HFFc6 (cell line): ENCODE measurements at places on chromosomes 11 and 22. TPM values are rescaled to one million over a fixed set of nuclear protein-coding genes. Genes with fewer than 3 reads are reported as not detected.

DNA sequence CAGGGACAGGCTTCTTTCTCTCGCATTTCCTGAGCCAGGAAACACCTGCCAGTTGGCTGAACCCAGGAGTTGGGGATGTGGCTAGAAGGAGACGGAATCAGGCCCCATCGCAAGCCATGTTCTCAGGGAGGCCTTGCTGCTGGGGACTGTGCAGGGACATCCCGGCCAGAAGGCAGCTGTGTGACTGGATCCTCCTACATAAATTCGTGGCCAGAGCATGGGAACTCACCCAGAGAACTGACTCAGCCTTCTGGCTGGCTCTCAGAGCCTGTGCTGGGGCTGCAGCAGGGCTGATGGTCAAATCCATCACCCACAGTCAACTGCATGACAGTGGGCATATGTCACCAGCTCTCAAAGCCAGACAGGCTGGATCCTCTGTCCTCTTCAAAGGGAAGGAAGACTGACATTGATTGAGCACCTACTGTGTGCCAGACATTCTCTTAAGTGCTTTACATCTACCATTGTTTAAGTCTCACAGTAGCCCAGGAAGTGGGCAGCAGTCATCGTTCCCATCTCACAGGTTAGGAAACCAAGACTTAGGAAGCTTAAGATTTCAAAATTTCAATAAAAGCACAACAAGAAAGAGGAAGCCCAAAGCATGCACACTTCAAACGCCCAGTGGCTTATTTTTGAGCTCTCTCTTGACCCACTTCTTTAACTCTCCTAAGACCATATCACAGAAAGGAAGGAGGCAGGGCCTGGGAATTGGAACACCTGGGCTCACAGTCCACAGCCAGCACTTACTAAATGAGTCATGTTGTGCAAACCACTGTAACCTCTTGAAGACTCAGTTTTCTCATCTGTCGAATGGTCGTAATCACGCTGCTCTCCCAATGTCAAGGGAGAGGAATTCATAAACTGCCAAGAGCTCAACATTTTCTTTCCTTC, 30.9 kb upstream of the CACNG2 start:
- 0 out of 2 replicates have a peak, but pooled peaks cover 5% of the 10 kb centered on the region for H3K4me1 ChIP-seq
- DNase-seq: peak; percentile 48
- peaks cover 37% of the 10 kb centered on the region for H3K27me3 ChIP-seq
- no peak overlapping the region for H3K4me3 ChIP-seq
- no peaks in the 10 kb centered on the region for H3K36me3 ChIP-seq
- H3K27ac ChIP-seq: no peak overlapping the region; the same call in 1 of the 2 replicates

DNA sequence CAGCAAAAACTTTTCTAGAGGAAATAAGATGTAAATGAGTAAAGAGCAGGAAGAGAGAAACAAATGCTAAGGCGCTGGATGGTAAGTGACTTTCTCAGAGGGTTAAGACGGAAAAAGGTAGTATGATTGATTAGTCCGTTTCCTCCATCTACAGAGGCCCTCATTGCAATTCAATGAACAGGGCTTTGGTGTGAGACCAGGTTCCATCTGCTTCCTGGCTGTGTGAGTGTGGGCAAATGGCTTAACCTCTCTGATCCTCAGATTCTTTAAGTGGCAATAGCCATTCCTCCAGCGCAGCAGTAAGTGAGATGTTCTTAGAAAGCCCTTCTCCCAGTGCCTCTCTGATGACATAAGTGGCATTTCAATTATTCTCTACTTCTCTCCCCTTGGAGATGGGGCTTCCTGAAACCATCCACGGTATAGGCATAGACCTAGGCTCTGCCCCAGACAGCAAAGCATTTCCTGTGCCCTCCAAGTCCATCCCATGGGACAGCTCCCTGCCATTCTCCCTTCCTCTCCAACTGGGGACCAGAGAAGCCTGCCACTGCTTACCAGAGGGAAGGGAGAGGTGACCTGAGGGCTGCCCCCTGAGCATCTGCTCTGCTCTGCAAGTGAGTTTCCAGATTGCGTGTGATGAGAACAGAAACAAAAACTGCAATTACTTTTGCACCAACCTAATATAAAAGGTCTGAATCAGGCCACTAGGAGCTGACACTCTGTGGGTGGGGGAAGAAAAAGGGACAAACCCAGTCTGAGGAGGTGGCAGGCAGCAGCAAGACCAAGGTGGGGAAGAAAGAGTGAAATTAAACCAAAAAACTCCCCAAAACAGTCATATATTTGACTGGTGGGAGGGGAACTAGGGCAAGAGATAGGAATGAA, 12.7 kb upstream of the CD44 start:
- no peaks in the 10 kb centered on the region for H3K4me1 ChIP-seq
- H3K4me3 ChIP-seq: no peak overlapping the region
- no peak for DNase-seq
- no peaks in the 10 kb centered on the region for H3K36me3 ChIP-seq
- no peaks in the 10 kb centered on the region for H3K27me3 ChIP-seq

GRCh38 chr22:43255299-43255698, 68.4 kb upstream of the TTLL12 start:
- no peak overlapping the region for H3K27ac ChIP-seq
- H3K36me3 ChIP-seq: no peaks in the 10 kb centered on the region
- H3K4me3 ChIP-seq: no peak overlapping the region
- H3K27me3 ChIP-seq: peaks cover 74% of the 10 kb centered on the region

RIC3 gene
- total RNA-seq: not detected in 3 replicates

APOBEC3C gene
- 43.9 to 91.3 TPM (median 50.1 TPM) in 3 replicates for total RNA-seq

DNA sequence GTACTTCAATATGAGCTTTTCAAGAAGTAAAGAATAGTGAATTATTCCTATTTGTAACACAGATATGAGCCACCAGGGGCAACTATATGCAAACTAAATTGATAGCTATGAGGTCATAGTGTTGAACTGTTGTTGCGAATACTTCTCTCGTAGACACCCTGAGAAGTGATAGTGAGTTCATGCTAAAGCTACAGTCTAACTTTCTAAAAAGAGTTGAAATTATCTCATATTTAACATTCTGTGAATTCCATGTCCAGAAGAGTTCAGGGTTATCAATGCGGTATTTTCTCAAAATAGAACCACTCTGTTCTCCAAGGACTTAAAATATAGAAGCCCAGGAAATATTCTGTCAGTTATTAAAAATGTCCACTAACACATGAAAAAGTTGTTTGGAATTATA, 185.4 kb downstream of the AASDHPPT start:
- H3K36me3 ChIP-seq: no peaks in the 10 kb centered on the region
- H3K27ac ChIP-seq: no peak overlapping the region
- no peaks in the 10 kb centered on the region for H3K4me1 ChIP-seq
- no peak for DNase-seq
- peaks cover 3% of the 10 kb centered on the region for H3K27me3 ChIP-seq

LRP4 gene
- total RNA-seq: 1.4 to 1.9 TPM (median 1.4 TPM) in 3 replicates

DNA sequence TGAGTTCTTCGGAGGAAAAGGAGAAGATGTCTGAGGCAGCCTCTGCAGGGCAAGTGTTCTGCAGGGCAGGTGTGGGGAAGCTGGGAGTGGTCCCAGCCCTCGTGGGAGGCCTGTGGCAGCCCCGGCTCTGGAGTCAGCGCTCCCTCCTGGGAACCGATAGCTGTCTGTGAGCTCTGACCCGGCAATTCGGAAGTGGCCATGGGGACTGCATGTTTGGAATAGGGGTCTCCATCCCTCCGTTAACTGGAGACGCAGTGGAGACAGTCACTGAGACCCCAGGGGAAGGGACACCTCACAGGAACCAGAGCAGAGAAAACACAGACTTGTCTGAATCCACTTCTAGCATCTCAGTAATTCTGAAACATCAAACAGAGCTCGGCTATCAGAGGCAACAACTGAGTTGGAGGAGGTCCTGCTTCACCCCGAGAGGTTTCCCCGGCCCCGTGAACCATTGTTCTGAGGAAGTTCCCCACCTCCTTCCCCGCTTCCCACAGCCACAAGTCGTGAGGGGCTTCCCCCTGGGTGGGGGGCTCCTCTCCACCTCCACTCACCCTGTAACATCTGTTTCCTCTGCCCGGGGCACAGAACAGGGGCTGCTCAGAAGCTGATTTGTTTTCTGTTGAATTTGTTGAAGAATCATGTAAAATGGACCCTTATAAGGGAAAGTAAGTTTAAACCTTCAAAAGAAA, 99.6 kb downstream of the BRD1 start:
- H3K27ac ChIP-seq: no peak overlapping the region
- H3K4me1 ChIP-seq: no peaks in the 10 kb centered on the region
- peaks cover 23% of the 10 kb centered on the region for H3K27me3 ChIP-seq
- no peak overlapping the region for H3K4me3 ChIP-seq
- no peaks in the 10 kb centered on the region for H3K36me3 ChIP-seq

DNA sequence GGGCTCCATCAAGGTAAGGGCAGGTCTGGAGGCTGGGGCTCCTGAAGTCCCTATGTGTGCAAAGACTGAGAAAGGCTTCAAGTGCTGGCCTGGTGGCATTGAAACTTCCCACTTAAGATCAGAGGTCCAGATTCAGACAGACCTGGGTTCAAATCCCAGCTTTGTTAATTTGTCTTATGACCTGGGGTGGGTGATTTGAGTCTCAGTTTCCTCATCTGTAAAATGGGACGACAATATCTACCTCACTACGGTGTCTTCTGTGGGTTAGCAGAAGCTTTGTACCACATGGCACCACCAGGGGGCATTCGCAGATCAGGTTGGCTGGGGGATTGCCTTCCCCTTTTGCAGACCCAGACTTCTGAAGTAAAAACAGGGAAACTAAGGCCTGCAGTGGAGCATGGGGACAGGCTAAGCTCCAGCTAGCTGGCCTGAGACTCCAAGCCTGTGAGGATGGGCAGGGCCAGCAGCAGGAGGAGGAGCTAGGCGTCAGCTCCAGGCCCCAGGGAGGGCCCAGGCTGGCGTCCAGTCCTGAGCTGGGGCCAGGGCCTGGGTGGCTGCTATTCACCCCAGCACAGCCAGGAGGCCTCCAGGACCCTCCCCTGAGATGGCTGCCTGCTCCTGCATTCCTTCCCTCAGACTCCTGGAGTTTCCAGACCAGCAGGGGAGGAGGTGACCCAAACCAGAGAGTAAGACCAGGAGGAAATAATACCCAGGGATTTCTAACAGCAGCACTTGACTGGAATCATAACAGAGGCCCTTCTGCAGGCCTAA, 1.5 kb downstream of the CASTOR1 start:
- peak; percentile 80 for DNase-seq
- peaks cover 3% of the 10 kb centered on the region for H3K27me3 ChIP-seq
- H3K27ac ChIP-seq: peak overlapping the region; percentile 62
- no peaks in the 10 kb centered on the region for H3K36me3 ChIP-seq
- peaks cover 27% of the 10 kb centered on the region for H3K4me1 ChIP-seq
- H3K4me3 ChIP-seq: peak overlapping the region; percentile 82

DNA sequence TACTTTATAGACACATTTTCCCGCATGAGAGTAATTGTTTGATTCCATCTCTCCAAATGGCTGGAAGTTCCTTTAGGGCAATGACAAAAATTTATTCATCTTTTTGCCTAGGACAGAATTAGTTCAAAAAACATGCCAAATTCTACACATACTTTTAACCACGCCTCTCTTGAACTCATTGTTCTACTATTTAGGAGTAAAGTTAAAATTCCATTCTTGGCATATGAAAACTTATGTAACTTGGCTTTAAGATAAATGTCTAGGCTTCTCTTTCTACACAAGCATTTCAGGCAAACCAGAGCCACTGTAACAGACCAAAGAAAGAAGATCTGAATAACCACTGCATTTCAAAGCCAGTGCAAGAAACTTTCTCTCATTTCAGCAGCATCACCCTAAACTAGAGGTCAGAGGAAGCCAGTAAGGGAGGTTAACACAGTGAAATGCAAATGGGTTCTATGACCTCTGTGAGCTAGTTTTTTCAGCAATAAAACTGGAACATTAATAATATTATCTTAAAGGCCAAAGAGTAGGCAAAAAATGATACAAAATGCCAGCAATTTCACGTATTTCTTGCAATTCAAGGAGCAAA, 73.0 kb downstream of the RSF1 start:
- H3K27ac ChIP-seq: peak overlapping the region; percentile 50
- H3K36me3 ChIP-seq: peaks cover 16% of the 10 kb centered on the region
- H3K4me1 ChIP-seq: peaks cover 26% of the 10 kb centered on the region
- DNase-seq: peak; percentile 38

MCHR1 gene
- total RNA-seq: 0.11 to 0.28 TPM in 2 of 3 replicates, not detected in the other

MPZL2 gene
- not detected in 3 replicates for total RNA-seq

DNA sequence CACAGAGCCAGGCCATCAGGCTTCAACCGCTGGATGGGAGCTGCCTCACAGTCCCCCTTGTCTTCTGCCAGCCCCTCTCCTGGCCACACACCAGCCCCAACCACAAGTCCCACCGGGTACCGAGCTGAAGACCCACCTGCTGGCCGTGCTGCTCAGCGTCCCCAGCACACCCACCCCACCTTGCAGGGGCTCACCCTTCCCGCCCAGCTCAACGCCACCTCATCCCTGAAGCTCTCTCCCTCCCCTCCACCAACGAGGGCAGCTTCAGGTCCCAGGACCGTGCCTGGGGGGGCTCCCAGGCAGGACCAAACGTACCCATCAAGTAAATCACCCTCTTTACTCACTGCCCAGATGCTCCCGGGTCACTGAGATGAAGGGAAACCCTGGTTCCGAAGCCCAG, 141.0 kb downstream of the CRYBB2 start:
- no peak for DNase-seq
- no peak overlapping the region for H3K27ac ChIP-seq
- no peaks in the 10 kb centered on the region for H3K36me3 ChIP-seq
- H3K4me1 ChIP-seq: no peaks in the 10 kb centered on the region
- no peak overlapping the region for H3K4me3 ChIP-seq
- H3K27me3 ChIP-seq: no peaks in the 10 kb centered on the region; the same call in 1 of the 2 replicates

- H3K4me3 ChIP-seq: no peak overlapping the region
- no peaks in the 10 kb centered on the region for H3K27me3 ChIP-seq
- DNase-seq: no peak
- H3K27ac ChIP-seq: no peak overlapping the region
Measured at GRCh38 chr22:40261783-40262182, 84.1 kb downstream of the TNRC6B start.

APOA4 gene
- not detected in 3 replicates for total RNA-seq

DNA sequence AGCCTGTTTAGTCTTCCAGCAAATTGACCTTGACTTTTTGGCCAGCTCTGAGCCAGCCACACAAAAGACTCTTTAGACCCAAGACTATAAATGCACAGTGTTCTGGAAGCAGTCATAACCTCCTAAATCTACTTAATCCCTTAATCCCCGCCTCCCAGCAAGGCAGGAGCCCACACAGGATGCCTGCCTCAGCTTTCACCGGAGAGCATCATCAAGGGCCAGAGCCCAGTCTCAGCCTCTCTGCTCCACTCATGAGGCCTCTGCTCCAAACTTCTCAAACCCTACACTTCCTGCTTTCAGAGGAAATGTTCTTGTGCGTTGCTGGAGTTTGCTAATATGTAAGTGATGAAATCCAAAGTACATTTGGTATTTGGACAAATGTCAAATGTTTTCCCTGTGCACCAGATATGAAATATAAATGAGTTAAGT, 57.9 kb upstream of the FSHB start:
- H3K4me1 ChIP-seq: no peaks in the 10 kb centered on the region
- no peak overlapping the region for H3K27ac ChIP-seq
- no peak for DNase-seq
- H3K4me3 ChIP-seq: no peak overlapping the region

DNA sequence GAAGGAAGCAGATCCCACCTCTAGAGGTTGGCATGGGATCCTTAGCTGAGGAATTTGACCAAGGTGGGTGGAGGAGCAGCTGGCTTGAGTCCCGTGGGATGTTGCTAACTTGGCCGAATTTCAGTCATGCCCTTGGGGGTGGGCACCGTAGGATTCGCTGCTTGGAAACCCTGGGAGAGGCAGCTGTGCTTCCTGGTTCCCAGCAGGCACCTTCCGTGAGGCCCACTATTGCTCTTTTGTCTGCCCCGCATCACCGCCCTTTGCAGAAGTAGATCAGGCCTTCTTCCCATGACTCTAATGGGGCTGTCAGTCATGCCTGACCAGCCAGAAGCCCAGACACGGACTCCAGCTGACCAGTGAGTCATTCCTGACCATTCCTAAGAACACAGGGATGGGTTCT, 292.3 kb upstream of the SYN3 start:
- peaks cover 2% of the 10 kb centered on the region; the same call in 1 of the 2 replicates for H3K27me3 ChIP-seq
- H3K36me3 ChIP-seq: peaks cover 10% of the 10 kb centered on the region; the same call in 1 of the 2 replicates
- H3K27ac ChIP-seq: no peak overlapping the region
- no peaks in the 10 kb centered on the region for H3K4me1 ChIP-seq
- no peak overlapping the region for H3K4me3 ChIP-seq
